ENCODE measurements at places on chromosomes 13 and 19.

DNA sequence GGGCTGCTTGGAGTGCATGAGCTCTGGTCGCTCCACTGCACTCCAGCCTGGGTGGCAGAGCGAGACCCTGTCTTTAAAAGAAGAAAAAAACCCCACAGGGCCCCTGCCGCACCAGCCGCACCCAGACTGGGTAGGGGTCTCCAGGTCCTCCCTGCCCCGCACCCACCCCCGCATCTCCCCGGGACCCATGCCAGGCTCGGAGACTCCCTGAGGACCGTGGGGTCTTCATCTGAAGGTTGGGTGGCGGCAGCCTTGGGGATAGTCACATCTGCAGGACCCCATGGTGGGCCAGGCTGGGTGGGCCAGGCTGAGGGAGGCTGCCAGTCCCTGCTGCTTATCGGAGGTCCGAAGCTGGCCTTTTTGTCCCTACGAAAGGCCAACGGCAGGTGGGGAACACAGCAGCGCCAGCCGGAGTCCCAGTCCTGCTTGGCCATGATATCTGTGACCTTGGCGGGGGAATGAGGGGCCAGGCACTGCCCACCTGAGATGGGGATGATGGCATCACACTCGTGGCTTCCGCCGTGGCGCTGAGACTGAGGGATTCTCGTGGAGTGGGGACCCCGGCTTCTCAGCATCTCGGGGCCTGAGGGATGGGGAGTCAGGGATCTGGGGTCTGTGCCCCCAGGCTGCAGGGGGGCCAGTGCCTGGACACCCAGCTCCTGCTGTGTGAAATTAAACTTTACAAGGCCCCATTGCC, 11.1 kb downstream of the EFNA2 start:
- no peak for DNase-seq

- DNase-seq: no peak
Observed at GRCh38 chr19:10871711-10872545, 575 bp downstream of the CARM1 start.

GRCh38 chr19:24101459-24102115, 14.6 kb downstream of the ZNF254 start:
- DNase-seq: no peak

DNA sequence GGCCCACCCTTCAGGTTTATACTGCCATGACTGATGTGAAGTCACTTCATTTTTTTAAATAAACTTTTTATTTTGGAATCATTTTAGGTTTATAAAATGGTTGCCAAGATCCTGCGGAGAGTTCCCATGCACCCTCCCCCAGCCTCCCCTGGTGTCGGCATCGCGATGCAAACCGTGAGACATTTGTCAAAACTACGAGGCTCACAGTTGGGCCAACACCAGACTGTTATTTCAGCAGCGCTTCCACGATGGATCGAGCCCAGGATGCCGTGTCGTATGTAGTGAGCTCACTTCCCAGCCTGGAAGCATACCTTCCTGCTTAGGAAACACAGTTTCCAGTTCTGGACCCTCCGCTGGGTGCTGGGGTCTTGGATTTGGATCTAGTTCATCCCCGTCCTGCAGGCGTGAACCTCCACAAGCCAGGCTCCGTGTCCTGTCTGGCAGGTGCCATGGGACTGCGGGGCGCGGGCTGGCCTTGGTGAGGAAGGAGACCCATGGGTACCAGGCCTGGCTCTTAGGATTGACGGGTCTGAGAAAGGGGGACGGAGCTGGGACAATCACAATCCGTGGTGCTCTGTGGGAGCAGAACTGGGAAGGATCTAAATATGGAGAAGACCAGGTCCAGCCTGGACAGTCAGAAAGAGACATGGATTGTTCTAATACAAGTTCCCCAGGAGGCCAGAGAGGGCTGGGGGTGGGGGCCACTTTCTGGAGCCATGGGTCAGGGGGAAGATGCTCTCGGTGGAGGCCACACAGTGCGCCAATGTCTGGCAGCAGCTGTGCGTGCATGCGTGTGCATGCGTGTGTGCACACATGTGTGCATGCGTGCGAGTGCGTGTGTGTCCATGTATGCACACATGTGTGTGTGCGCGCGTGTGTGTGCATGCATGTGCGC, 2.4 kb upstream of the SBK2 start:
- no peak for DNase-seq

DNA sequence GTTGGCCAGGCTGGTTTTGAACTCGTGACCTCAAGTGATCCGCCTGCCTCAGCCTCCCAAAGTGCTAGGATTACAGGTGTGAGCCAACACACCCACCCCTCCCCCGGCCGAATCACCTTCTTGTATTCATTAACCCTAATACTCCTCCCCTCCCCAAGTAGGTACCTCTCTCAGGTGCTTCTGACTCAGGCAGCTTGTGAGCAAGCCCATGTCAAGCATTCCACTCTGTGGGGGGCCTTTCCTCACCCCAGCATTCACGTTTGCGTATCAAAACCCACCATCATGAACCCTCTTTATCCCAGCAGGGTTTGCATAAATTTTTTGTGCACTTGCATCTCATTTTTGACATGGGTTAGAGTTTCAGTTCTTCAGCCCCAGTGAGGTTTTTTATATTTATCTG, 23.6 kb upstream of the RFXAP start:
- no peak for DNase-seq

GRCh38 chr19:8615813-8616596, 5.5 kb upstream of the ADAMTS10 start:
- DNase-seq: no peak

DNA sequence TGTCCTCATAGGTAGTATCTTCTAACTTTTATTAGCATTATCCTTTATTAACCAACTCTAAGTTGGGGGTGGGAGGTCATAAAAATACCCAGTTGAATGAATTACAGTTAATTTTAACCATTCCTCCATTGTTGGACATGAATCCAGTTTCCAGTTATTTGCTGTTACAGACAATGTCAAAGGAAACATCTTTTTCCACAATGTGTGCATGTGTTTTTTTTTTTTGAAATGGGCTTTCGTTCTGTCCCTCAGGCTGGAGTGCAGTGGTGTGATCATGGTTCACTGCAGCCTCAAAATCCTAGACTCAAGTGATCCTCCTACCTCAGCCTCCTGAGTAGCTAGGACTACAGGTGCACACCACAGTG, 32.0 kb downstream of the KLF5 start:
- no peak for DNase-seq

GRCh38 chr13:109657395-109657794, 129.0 kb downstream of the IRS2 start:
- DNase-seq: no peak
